ENCODE measurements at places on chromosomes 7 and 10.

DNA sequence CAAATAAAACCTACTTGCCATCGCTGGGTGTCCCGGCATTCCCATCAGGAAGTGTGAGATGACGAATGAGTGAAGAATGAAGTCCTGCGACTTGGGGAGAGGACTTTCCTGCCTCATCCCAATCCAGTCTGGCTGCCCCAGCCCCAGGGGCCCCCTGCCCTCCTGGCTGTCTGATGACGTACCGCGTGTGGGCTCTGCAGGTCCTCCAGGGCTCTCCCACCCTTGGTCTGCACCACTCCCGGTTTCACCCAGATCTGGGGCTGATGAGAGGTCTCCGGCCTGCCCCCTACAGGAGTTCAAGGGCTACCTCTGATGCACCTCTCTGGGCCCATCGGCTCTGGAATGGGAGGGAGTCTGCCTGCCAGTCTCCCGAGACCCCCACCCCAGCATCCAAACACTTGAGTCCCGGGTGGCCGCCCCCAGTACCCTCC, 9.8 kb downstream of the ATP6V1F start:
- peak; percentile 84 for DNase-seq

- no peak for DNase-seq
Observed at GRCh38 chr7:1883031-1883761, 213.1 kb downstream of the ELFN1 start.

GRCh38 chr7:72281308-72281707, 130.8 kb downstream of the CALN1 start:
- DNase-seq: no peak

DNA sequence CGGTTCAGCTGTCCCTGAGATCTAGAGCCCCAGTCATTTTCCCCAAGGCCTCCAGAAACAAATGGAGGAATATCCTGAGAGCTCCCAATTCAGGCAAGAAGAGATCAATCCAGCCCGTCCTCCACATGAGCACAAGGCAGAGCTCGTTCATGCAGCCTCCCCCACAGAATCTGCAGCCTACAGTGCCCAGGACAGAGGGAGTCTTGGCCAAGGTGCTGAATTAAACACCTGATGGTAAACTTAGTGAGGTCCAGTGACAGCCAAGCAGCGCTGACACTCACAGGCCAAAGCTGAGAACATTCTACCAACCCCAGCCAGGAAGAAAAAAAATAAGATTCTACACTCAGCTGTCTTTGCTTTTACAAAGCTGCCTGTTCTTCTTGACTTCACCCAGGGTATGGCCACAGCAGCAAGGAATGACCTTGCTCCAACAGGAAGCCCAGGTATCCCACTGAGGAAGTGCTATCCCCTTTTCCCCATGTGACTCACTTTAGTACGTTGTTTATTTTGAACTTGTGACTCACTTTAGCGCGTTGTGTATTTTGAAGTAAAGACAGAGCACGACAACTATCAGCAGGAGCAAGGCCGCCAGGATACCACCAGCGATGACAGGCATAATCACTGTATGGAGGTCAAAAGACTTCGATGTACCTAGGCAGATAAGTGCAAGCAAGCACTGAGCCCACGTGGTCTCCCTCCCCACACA, 4.4 kb upstream of the CUZD1 start:
- no peak for DNase-seq

GRCh38 chr10:33412241-33412640, 77.8 kb upstream of the NRP1 start:
- DNase-seq: no peak

DNA sequence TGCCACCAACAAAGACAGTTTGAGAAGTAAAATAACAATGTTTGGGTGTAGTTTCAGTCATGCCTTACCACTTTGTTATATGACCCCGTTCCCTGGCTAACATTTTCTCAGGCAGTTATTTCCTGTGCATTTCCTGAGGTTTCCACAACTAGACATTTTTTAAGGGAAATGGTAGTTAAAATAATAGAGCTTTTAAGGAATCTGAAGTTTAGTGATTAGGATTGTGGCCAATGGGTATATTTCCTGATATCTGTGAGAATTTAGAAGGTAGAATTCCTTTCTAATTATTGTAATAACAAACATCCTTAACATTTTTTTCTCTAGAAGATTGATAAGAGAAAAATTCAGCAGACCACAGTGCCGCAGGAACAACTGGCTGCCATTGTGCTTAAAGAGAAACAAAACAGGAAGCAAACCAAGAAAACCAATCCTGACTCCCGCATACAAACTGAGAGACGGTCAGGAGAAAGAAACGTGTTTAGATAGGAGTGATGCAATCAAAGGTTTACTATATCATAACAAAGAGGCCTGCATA, 193.6 kb downstream of the MBL2 start:
- DNase-seq: no peak

GRCh38 chr7:117619681-117620080, 139.9 kb downstream of the CFTR start:
- DNase-seq: no peak

DNA sequence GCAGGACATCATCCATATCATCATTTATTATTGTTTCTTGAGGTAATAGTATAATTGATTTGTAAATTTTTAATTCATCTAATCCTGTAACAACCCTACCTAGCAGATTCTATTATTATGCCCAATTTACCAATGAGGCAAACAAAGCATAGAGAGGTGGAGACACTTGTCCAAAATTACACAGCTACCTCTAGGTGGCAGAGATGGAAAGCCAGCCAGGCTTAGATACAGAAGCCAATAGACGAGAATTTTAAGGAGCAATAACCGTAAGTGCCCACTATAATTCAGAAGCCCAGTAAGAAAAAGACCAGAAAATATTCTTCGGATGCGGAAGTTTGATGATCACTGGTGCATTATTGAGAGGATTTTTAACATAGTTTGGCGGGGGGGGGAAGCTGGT, 54.0 kb downstream of the ANK3 start:
- peak; percentile 25 for DNase-seq

- DNase-seq: no peak
Observed at GRCh38 chr10:97046456-97047082, 139.2 kb downstream of the SLIT1 start.

GRCh38 chr7:99440195-99440594, 1.5 kb downstream of the CPSF4 start:
- DNase-seq: peak; percentile 19

- no peak for DNase-seq
Observed at GRCh38 chr10:88417387-88418030, 165.6 kb downstream of the RNLS start.

DNA sequence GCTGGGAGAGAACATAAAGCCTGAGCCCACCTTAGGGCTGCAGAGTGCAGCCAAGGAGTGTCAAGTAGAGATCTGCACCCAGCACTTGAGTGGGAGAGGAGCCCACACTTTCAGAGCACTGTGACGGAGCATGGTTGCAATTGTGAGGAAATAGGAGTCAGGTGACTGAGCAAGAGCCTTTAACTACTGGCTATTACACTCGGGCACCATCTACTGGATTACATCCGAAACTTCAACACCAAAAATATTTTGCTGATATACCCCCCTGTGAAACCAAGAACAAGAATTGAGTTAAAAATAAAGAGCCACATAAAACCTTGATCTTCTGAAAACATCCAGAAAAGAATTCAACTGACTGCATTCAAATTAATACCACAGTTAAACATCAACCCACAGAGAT, 657.9 kb downstream of the NXPH1 start:
- peak; percentile 8 for DNase-seq

GRCh38 chr7:7707806-7708205, 10.6 kb downstream of the RPA3 start:
- DNase-seq: peak; percentile 42

- DNase-seq: no peak
Observed at GRCh38 chr10:129912986-129913695, 50.9 kb downstream of the EBF3 start.

GRCh38 chr7:137306748-137307147, 36.8 kb downstream of the PTN start:
- no peak for DNase-seq

- DNase-seq: no peak
Observed at GRCh38 chr7:35784332-35784731, 16.5 kb upstream of the SEPTIN7 start.

GRCh38 chr10:130300608-130301020, 164.4 kb downstream of the GLRX3 start:
- DNase-seq: no peak

- peak; percentile 83 for DNase-seq
Observed at GRCh38 chr7:28921822-28922221, 36.3 kb downstream of the TRIL start.

GRCh38 chr7:70720191-70720873, 411.6 kb upstream of the GALNT17 start:
- DNase-seq: peak; percentile 43

DNA sequence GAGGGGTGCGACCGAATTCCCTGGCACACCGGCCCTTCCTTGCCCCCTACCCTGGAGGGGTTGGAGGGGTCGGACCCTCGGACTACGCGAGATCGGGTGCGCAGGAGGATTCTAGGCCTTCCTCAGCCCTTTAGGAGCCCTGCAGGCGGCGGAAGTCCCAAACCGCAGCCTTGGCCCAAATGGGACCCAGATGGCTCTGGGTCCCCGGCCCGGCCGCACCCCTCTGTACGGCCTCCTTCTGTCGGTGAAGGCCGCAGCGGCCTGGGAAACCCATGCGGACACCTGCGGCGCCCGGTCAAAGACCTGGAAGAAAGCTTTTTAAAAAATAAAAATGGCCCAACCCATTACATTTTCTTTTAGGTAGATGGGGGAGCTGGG, 2.4 kb upstream of the VAX1 start:
- DNase-seq: peak; percentile 62

DNA sequence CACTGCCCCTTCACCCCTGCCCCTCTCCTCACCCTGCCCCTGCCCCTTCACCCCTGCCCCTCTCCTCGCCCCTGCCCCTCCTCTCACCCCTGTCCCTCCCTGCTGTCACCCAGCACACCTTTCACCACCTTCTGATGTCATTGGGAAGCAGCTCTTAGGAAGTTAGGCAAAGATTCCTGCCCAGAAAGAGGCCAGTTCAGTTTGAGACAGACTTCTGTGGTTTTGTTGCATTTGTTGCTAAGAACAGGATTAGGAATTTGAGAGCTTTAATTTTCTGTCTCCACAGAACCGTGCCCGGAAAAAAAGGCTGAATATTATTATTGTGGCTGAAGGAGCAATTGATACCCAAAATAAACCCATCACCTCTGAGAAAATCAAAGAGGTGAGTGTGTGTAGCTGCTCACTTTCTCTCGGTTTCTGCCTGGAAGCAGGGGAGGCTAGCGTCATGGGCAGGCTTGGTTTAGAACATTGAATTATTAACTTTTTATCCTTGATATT, 39.6 kb downstream of the PFKP start:
- DNase-seq: no peak

GRCh38 chr10:73872190-73872710, 2.1 kb downstream of the CAMK2G start:
- no peak for DNase-seq

DNA sequence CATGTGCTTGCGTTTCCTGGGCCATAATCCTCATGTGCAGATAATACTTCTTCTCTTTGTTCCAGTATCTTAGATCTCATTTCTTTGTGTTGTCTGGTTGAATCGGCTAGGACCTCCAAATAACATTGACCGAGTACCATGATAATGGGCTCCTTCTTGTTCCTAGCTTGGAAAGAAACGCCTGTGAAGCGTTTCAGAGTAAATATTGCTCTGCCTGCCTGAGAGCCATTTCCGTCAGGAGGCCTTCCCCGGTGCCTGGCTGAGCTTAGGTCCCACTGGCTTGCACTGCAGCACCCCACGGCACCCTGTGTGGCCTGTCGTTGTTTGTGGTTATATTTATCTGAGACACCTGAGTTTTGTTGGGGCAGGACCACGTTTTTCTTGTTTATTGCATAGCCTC, 17.7 kb downstream of the FOXK1 start:
- DNase-seq: no peak

DNA sequence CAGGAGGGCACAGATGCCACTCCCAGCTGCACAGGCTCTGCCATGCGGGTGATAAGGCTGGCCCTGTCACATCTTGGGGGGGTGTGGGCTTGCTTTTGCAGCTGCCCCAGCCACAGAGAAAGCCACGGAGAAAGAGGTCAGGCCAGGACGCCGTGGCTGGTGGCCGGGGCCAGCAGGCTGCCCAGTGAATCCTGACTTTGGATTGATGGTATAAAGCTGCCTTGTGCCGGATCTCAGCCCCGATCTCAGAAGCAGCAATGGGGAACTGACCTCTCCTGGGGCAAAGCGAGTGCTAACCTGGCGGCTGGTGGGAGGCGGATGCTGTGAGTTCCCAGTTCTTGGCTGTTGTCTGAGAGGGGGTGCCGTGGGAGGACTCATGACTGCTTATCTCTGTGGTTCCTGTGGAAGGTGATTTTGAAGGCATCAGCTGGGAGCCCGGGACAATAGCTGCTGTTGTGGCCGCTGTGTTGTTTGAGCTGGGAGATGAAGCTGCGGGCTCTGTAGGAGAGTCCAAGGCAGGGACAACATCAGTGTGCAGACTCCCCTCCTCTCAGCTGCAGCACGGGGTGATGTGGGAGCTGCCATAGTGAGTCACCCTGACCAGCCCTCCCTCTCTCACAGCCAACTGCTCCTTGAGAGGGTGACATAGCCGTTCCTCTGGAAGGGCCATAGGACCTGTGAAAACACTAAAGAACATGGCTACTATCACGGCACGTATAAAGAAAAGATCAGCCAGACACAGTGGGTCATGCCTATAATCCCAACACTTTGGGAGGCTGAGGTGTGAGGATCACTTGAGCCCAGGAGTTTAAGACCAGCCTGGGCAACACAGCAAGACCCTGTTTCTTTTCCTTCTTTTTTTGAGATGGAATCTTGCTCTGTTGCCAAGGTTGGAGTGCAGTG, 17.0 kb downstream of the IL15RA start:
- DNase-seq: no peak

GRCh38 chr7:133512560-133512959, 259.7 kb downstream of the EXOC4 start:
- no peak for DNase-seq

GRCh38 chr10:58453105-58453504, 59.6 kb upstream of the BICC1 start:
- no peak for DNase-seq

DNA sequence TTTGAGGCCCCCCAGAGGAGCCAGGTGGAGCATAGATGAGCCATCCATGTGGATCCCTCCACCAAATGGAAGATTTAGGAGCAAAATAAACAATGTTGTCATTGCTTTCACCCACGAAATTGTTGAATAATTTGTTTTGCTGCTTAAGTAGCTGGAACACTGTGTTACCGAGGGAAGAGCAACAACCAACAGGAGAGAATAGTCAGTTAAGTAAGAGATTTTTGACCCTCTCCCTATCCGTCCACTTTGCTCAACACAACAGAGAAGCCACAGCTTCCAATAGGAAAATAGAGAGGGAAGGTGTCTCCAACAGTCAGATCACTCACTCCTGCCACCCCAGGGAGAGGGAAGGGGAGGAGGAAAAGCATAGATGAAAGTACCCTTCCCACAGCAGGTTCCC, 3.9 kb upstream of the ZKSCAN1 start:
- DNase-seq: no peak

DNA sequence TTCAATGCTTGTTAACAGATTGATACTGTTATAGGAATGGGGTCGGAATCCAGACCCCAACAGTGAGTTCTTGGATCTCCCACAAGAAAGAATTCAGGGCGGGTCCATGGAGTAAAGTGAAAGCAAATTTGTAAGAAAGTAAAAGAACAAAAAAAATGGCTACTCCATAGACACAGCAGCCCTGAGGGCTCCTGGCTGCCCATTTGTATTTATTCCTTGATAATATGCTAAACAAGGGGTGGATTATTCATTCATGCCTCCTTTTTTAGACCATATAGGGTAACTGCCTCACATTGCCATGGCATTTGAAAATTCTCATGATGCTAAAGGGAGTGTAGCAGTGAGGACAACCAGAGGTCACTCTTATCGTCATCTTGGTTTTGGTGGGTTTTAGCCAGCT, 717.2 kb upstream of the KCND2 start:
- DNase-seq: no peak

GRCh38 chr10:74276416-74276815, 125.4 kb downstream of the ADK start:
- DNase-seq: no peak

Data from GM23338 (cell line).